ENCODE measurements at places on chromosomes 7 and 10.

DNA sequence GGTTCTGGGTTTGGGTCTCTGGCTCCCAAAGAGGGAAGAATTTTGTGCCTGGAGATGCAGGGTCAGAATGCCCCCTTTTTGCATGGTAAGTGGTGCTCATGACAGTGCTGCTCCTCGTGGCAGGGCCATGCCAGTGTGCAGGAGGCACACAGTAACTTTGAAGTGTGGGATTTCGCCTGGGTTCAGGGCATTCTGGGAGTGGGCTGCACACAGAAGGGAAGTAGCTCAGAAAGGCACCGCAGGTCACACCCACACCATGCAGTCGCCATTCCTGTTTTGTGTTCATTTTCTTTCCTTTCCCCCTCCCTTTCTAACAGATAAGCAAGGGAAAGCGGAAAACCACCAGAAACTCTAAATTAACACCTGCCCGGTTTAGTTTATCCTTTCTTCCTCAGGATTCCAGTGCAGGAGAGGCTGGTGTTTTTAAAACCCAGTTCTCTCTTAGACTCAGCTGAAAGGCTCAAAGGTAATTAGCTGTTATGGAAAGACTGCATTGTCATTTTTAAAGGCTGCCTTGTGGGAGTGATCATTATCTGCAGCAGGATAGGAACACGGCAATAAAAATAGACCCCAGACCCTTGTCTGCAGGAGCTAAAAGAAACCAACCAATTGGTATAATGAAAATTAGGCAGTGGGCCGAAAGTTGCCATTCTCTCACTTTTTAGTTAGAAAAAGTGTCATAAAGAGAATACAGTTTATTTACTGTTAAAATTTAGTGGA lies 50.2 kb downstream of the EEPD1 start:
- DNase-seq = no peak

DNA sequence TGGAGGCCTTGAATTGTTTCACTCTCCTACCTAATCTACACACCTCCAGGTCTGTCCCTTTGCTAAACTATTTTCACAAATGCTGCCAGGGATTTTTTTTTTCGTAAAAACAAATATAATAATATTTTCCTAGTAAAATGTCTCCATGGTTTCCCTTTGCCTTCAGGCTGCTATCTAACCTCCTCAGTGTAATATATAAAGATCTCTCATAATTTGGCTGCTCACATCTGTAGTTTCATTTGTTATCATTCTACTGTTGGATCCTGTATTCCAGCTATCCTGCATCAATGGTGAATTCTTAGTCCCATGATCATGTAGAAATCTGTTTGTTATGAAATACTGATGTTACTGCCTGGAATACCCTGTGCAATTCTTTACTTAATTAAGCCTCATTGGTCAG lies 211.9 kb upstream of the CHRM2 start:
- DNase-seq = no peak

GRCh38 chr10:12510501-12510941 lies 161.2 kb downstream of the CAMK1D start:
- DNase-seq = no peak

- no peak for DNase-seq
Measured at GRCh38 chr7:147014286-147014955, 897.8 kb downstream of the CNTNAP2 start.

- DNase-seq = no peak
Measured at GRCh38 chr10:33506838-33507661, 172.6 kb upstream of the NRP1 start.

DNA sequence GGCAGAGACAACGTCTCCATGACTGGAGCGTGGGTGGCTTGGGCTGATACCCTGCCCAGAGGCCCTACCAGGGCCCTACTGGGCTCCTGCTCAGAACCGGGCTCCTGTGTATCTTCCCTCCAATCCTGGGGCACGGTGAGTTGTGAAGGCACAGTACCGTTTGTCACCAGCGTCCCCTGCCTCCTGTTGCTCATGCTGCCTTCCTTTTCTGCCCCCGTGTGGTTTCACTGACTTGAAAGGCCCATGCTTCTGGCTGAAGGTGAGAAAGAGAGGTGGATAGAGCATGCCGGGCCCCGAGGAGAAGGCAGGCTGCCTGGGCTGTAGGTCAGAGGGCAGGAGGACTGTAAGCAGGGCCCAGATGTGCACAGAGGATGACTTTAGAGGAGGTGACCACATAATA lies 9.1 kb upstream of the DMBT1 start:
- peak; percentile 25 for DNase-seq

DNA sequence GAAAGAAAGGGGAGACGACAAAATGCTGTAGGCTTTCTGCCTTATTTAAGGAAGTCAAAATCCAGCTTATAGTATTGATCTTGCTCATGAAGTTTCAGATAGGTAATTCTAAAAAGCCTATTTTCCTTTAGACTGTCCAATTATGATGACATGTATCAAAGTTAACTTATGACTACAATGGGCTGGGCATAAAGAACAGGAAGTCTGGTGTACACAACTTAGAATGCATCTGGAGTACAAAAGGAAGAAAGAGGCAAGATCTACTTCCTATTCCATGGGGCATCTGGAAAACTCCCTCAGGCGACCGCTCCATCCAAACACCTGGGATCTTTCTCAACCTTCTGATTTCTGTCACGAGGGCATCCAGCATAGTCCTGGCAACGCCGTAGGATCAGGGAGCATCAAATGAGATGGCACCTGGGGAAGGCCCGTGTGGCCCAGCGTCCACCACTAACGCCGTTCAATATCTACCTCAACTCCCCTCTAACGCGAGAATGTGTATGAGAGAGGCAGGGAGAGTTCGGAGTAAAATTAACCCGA lies 512 bp downstream of the FAM24B start:
- peak; percentile 2 for DNase-seq

DNA sequence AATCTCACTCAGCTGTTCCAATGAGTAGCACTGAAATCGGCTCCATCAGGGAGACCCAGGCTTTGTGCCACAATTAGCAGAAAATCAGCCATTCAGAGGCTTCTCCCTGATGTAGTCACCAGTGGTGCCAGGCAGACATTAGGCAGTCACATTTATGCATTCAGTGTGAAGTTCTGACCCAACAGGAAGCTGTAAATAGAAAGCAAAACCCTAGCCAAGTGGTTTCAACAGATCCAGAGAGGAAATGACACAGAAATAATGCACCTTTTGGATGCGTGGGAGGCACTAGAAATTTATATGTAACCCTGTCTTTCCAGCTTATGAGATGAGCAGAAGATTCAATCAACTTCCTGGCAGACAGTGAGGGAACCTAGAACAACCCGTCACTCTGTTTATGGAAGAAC lies 186.4 kb downstream of the PDE1C start:
- DNase-seq = no peak

- no peak for DNase-seq
Measured at GRCh38 chr10:33056828-33057596, 99.0 kb upstream of the ITGB1 start.

DNA sequence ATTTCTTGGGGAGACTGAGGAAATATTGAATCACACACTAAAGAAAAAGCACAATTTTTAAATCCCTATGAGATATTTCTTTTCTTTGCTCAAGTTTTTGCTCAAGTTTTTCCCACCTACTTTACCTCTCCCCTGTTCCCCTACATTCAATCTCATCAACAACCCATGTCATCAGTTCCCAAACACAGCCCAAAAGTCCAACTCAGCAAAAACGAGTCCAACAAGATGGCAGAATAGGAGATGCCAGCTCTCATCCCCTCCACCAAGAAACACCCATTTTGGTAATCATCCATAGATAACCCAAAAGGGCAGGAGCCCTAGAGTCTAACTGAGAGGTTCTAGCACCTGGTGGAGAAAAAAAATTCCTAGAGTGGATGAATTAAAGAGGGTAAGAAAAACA lies 152.5 kb upstream of the GHITM start:
- DNase-seq = no peak

DNA sequence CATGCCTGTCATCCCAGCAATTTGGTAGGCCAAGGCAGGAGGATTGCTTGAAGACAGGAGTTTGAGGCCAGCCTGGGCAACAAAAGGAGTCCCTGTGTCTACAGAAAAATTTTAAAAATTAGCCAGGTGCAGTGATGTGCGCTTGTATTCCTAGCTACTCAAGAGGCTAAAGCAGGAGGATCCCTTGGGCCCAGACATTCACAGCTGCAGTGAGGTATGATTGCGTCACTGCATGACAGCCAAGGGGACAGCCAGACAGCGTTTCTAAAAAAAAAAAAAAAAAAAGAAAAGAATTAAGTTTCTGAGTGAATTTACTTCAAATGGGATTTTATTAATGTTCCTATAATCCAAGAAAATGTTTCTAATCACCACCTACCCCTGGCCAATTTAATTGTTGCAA lies 87.4 kb upstream of the RNF148 start:
- no peak for DNase-seq

- no peak for DNase-seq
Measured at GRCh38 chr7:117019786-117020590, 66.7 kb downstream of the ST7 start.

DNA sequence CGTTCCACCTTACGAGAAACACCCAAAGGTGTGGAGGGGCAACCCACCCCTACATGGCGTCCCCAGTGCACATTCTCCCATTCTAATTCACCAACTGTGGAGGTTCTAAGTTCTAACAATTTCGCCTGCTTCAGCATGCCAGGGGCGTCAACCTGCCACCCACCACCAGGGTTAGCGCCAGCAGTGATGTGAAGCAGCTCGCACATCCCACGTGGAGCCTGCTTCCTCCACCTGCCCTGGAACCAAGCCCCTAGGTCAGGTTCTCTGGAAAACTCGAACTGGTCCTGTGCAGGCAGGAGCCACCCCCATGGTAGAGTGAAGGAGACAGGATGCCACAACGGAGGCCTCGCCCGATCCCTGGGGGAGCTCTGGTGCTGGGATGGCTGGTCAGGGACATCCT lies 33.3 kb upstream of the FXYD4 start:
- no peak for DNase-seq

GRCh38 chr10:58457761-58458616 lies 54.7 kb upstream of the BICC1 start:
- DNase-seq = no peak

- no peak for DNase-seq
Measured at GRCh38 chr7:106589198-106589879, 71.6 kb downstream of the CCDC71L start.

DNA sequence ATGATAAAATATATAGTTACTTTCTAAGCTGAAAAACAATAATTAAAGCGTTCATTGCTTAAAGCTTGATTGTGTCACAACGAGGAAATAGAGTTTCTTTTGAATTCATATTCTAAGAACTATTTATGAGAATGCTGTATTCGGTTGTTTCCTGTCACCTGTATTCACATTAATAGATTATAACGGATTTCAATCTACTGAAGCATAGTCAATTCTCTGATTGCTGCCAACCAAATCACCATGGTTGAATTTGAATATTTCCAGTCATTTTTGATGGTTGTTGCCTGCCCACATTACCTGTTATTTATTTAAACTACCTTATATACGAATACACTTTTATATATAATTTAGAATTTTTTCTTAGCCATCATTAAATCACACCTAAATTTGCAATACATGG lies 22.0 kb downstream of the IL2RA start:
- DNase-seq = no peak

DNA sequence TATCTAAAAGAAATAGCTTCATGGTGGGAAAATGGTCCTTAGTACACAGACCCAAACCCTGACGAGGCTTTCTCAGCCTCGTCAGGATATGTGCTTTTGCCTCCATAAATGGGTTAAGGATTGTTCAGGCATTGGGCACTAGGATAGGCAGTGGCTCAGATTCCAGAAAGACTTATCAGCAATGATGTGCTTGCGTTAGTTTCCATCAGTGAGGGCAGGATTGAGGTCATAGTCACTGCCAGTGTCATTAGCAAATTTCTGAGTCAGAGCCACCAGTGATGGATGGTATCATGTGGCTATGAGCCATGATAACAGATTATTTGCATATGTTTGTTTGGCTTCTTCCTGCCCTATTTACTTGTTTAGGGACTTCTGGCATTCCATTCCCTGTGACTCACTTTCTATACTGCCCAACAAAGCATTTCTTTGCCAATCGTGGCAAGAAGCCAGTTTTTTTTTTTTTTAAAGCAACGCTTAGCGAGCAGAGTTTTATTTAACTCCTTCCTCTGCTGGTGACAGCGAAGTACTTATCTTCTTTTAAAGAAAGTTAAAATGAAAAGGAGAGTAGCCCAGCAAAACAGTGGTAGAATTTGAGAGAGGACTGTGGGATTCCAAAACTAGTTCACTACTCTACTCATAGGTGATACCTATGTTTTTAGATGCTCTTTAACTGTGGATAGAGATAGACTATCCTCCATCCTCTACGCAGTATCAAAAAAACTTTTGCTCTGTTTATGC lies 44.4 kb downstream of the MYPN start:
- no peak for DNase-seq

DNA sequence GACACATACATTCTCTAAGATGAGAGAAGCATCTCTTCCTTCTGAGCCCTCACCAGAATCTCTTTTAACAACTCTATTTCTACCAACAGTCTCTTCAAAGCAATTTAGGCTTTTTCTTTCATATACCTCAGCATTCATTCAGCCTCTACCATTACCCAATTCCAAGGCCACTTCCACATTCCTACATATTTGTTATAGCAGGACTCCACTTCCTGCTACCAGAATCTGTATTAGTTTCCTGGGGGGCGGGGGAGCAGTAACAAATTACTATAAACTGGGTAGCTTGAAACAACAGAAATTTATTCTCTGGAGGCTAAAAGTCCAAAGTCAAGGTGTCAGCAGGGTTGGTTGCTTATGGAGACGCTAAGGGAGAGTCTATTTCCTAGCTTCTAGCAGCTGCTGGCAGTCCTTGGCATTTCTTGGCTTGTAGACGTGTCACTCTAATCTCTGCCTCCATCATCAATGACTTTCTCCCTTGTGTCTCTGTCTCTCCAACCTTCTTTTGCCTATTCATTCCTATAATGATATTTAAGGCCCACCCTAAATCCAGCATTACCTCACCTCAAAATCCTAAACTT lies 7.4 kb downstream of the PRPS1L1 start:
- no peak for DNase-seq

- no peak for DNase-seq
Measured at GRCh38 chr7:2157473-2158279, 75.1 kb downstream of the MAD1L1 start.

- DNase-seq = no peak
Measured at GRCh38 chr10:126243306-126243705, 145.0 kb downstream of the ADAM12 start.

DNA sequence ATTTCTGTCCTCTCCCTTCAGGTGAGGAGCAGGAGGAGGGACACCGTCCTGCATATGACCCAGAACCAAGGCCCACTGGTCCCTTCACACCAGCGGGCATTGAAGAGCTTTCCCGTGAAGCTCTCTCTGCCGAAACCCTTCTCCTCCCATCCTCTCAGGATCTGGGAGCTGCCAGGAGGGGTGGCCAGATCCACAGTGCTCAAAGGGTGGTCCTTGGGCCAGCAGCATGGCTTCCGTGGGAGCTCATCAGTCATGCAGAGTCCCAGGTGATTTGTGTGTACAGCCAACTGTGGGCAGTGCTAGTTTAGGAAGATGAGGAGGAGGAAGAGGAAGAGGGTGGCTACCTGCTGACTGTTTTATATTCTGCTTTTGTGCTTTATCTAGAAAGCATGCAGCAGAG lies 28.4 kb downstream of the CNPY1 start:
- DNase-seq = no peak

DNA sequence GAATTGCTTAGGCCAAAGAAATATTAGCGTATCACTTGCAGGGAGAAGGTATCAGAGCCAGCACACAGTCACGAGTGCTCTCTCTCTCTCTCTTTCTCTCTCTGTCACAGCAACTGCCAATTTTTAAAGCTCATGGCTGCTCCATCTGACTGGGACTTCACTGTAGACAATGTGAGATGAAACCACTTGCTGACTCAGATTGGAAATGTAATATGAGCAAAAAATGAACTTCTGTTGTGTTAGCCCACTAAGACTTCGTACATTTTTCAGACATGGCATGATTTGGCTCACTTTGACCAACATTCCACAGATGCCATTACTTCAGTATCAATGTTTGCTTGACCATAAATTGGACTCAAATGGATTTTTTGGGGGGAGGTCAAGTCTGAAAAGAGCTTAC lies 68.1 kb downstream of the DGKB start:
- no peak for DNase-seq
